ENCODE measurements at places on chromosomes 13 and 19.

GRCh38 chr13:51645154-51645650 is 60.9 kb downstream of the WDFY2 start:
- DNase-seq: peak; percentile 63

DNA sequence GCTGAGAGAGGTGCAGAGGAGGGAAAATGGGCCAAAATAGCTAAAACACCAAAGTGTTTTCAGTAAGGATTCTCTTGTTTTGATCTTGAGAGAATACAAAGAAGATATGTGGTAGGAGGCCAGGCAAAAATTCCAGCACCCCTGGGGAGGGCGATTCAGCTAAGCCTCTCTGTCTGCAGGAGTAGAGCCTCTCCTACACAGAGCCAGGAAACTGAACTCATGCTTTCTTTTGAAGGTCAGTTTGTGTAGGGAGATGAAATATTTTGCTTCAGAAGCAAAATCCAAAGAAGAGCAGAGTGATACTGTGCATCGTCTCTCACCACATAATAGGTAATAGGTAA is 565.0 kb downstream of the FGF9 start:
- no peak for DNase-seq

GRCh38 chr19:18895038-18895823 is 727 bp downstream of the CERS1 start:
- DNase-seq: no peak

GRCh38 chr19:28333909-28334308 is 879.0 kb downstream of the UQCRFS1 start:
- no peak for DNase-seq

DNA sequence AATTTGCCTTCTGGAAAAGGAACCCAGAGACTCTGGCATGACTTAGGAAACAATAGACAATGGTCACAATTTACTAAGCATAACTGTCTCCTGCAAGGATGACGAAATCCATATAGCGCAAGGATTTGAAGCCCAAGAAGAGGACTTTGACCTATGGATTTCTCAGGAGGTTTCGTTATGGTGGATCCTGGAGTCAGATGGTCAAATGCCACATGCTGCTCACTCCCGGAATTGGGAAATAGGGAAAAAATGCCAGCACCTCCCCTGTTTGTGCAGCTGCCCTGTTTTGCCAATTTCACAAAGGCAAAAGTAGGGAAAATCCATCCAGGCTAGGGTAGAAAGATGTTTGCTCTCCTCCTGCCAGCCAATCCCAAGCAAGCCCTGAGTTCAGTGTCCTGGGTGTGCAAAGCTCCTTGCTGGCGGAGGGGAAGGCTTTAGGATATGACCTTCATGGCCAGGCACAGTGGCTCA is 23.4 kb downstream of the RDH8 start:
- no peak for DNase-seq

DNA sequence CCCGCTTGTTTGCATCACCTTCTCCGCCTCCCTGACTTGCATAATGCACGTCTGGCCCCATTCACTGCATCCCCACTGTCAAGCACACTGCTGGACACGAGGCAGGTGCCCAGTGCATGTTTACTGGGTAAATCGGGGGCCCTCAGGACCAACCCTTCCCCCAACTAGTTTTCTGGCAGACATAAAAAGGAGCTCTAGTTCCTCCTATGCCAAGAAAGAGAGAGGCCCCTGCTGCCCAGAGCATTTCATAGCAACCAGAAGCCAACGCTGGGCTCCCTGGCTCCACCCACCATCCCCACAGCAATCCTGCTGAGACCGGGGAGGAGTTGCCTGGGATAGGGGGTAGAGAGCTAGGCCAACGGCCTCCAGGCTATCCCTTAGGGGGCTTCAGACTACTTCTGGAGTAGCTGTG is 23.2 kb downstream of the ANKRD27 start:
- DNase-seq: no peak
